Stimulated activated CD8-positive, alpha-beta memory T cell treated with anti-CD3 and anti-CD28 coated beads, Interleukin-15, amount 100 ng/mL, for 48 hours (primary cell): ENCODE measurements at places on chromosomes 4 and X.

GRCh38 chrX:77342004-77342403 lies 105.2 kb upstream of the FGF16 start:
- DNase-seq, result no peak

DNA sequence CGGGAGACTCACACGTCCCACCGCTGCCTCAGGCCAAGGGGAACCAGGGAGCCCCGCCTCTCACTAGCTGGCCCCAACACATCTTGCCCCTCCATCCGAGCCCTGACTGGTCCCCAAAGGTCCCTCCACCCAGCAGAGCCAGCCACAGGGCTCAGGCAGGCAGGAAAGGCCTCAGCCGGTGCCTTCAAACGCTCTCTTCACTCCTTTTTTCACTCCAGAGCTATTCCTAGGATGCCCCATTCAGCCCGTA lies 1.5 kb upstream of the ARHGAP4 start:
- no peak for DNase-seq

GRCh38 chr4:150462743-150463142 lies 119.2 kb upstream of the MAB21L2 start:
- no peak for DNase-seq

- no peak for DNase-seq
Observed at GRCh38 chr4:3397128-3397527, 44.6 kb upstream of the HGFAC start.

- DNase-seq, result no peak
Observed at GRCh38 chr4:24971192-24971591, 58.4 kb upstream of the CCDC149 start.

DNA sequence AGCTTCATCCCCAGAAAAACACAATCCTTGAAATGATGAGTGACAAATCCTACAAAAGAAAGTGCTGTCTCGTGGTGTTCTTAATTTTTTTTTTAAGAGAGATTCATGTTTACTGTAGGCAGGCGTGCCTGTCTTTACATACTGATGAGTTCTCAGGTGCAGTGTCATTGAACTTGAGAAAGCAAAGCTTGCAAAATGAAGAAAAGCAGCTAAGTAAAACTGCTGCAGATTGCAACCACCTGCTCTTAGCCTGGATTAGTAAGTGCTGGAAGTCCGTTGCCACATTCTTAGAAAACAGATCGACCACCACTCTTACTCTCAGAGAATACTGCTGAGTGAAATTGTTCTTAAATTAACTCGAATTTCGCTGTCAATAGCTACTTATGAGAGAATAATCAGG lies 854.6 kb downstream of the TRIML1 start:
- no peak for DNase-seq

DNA sequence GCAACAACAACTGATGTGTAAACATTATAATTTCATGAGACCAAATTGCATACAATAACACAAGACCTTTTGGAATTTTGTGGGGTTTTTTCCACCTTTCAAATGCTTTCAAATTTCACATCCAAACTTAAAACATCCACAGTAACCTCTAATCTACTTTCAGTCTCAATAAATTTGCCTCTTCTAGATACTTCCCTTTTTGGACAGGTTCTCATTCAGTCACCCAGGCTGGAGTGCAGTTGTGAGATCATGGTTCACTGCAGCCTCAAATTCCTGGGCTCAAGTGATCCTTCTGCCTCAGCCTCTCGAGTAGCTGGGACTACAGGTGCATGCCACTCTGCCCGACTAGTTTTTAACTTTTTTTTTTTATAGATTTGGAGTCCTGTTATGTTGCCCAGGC lies 556.6 kb downstream of the NLGN4X start:
- DNase-seq, result no peak

DNA sequence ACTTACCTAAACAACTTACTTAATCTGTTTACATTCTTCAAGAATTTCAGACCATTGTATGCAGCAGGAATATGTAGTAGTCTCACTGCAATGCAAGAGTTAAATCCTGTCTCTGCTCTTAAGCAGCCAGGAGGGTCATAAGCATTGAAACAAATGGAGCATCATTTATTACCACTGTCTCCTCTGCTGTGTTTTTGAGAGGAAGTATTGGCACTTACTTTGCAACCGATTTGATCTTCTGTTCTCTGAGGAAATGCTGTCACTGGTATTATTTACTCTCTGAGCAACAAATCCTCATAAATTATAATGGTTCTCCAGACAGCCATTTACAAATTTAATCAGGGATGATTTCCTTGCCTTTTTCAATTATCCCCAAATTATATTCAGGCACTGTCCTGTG lies 1367.1 kb downstream of the STIM2 start:
- no peak for DNase-seq

- DNase-seq, result no peak
Observed at GRCh38 chr4:136136601-136137000, 1395.7 kb downstream of the PCDH18 start.

DNA sequence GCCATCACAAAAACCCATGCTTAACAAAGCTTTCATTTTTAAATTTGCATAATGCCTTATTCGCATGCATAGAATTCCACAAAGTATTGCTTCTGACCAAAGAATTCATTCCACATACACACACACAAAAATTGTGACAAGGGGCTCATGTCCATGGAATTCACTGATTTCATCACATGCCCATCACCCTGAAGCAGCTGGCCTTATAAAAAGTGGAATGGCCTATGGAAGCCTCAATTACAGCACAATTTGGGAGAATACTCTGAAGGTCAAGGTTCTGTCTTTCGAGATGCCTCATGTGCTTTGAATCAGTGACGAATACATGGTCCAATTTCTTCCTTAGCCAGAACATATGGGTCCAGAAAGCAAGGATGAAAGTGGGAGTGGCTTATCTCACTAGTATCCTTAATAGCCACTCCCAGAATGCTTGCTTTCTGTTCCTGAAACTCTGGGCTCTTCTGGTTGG lies 165.7 kb downstream of the KDR start:
- DNase-seq, result no peak

- no peak for DNase-seq
Observed at GRCh38 chrX:151570561-151570960, 7.1 kb downstream of the PASD1 start.

- no peak for DNase-seq
Observed at GRCh38 chr4:2924286-2924685, 38.9 kb downstream of the NOP14 start.

DNA sequence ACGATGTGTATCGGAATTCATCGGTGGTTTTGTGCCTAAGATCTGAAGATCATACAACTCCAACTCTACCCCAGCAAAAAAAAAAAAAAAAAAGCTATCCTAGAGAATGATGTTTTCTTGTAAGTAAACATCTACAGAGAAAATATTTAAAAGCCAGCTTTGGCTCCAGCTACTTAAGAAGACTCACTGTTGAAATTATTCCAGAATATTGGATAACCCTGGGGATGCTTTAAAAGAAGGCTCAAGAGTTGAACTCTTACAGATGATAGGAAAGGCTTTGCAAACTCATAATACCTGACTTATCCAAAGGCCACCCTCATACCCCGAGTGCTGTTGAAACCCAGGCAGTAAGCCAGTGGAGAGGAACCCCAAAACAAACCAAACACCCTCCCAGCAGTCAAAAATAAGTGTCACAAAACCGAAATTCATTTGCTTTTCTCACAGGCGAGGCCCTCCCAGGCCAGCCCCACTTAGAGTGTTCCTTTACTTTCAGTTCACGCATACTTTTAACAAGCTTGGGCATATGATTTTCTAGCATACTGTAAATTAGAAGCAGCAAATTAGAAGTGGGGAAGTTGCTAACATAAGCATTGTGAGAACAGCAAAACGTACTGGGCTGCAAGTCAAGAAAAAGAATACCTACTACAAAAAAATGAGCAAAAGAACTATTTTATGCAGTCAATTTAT lies 2.7 kb upstream of the AMELX start:
- DNase-seq, result no peak

DNA sequence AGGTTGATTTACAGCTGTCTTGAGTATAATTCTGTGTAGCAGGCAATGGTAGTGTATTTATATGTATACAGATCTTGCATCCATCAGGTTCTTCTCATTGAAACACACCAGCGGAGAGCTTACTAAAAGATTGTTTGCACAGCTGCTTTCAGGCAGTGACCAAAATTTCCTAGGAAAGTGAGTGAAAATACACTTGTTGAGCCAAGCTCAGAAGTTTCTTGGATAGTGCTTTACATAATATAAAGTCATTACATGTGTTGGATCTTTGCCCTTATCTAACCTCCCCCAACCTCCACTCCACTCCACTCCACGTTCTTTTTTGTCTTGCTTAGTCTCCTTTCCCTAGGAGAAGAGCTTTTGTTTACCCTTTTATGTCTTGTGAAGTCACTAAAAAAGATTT lies 34.1 kb downstream of the CNKSR2 start:
- DNase-seq, result no peak

DNA sequence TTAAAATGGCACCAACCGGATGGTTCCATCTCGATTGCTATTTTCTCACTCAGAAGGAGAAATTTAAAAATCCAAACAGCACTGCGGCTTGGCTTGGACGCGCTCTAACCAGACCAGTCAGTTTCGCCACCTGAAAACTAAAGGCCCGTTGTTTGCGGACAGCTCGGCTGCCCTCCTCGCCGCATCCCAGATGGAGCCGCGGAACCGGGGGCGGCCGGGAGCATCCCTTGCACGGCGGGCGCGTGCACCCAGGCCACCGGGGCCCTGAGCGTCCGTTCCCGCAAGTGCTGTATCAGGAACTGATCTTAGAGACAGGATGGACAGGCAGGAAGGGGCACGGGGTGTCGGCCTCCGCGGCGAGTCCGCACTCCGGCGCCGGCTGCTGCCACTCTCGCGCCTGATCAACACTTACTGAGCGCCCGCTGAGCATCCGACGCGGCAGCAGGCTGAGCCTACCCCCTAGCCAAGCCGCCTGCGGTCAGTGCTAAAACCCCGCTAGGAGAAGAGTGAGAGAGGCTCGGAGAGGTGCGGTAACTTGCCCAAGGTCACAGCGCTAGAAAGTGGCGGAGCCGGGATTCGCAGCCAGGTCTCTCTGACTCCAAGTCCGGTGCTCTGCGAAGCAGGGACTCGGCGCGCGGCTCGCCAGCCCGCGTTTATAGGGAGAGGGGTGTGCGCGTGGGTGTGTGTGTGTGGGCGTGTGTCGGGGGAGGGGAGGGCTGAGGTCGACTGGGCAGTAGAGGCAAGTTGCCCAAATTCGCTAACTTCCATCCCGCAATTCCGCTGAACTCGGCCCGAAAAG lies at the start of gene CITED1:
TSS of gene CITED1 (minus strand) at position 629 of the 799 bp plus-strand sequence. CDS start 3,045 bp downstream, outside the sequence.
- DNase-seq, result no peak

- no peak for DNase-seq
Observed at GRCh38 chr4:138256608-138257007, 14.5 kb upstream of the SLC7A11 start.

- no peak for DNase-seq
Observed at GRCh38 chr4:105510245-105510644, 36.4 kb upstream of the PPA2 start.

DNA sequence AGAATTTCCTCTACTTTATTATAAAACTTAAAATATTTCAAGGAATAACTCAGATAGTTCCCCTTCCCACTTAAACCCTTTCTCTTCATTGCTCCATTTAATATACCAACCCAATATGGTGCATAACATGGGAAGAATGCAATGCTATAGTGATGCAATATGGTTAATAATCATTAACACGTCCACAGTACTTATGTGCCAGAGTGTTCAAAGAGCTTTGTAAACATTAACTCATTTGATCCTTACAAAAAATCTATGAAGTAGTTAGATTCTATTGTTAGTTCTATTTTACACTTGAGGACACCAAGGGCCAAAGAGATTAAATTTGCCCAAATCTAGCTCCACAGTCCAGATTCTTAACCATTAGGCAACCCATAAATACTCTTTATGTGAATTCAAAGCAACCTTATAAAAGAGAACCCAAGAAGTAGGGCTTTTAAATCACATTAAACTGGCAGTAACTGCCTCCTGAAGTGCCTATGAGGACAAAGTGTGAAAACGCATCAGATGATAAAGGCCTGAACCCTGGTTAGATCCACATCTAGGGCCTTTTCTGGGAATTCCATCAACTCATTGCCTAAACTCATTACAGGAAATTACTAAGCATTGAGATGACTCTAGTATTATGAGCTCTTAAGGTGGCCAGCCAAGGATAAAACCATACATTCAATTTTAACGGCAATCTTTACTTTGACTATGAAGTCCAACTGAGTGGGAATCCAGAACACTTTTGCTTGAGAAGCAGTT lies 94.3 kb downstream of the AREG start:
- no peak for DNase-seq

DNA sequence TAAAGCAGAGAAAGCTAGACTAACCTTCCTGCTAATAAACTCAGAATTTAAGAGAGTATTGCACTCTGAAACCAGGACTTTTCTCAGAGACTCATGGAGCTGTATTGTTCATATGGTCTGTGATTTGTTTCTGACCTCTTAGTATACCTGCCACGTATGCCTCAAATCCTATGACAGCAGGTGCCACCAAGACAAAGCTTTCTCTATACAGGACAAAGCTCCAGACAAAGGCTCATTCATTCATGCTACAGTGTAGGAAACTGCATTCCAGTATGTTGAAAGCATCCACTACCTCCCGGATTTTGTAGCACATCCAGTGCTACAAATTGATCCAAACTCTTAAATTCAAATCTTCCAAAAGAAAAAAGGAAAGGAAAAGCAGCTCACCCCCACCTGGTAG lies 178.3 kb downstream of the CHIC2 start:
- no peak for DNase-seq

GRCh38 chr4:107599841-107600240 lies 120.2 kb downstream of the PAPSS1 start:
- no peak for DNase-seq

DNA sequence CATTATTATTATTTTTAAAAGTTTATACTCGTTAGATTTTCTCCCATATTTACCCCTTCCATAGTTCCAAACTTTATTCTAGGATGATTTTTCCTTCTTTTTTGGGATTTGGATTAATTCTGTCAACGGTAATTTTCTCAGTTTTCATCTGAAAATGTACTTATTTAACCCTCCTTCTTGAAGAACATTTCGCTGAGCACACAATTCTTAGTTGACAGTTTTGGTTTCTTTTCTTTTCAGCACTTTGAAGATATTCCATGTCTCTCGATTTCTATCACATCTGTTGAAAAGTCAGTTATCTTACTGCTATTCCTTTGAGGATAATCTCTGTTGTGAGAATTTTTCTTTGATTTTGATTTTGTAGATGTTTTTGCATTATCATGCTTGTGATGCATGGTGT lies 85.2 kb downstream of the SCLT1 start:
- DNase-seq, result no peak

DNA sequence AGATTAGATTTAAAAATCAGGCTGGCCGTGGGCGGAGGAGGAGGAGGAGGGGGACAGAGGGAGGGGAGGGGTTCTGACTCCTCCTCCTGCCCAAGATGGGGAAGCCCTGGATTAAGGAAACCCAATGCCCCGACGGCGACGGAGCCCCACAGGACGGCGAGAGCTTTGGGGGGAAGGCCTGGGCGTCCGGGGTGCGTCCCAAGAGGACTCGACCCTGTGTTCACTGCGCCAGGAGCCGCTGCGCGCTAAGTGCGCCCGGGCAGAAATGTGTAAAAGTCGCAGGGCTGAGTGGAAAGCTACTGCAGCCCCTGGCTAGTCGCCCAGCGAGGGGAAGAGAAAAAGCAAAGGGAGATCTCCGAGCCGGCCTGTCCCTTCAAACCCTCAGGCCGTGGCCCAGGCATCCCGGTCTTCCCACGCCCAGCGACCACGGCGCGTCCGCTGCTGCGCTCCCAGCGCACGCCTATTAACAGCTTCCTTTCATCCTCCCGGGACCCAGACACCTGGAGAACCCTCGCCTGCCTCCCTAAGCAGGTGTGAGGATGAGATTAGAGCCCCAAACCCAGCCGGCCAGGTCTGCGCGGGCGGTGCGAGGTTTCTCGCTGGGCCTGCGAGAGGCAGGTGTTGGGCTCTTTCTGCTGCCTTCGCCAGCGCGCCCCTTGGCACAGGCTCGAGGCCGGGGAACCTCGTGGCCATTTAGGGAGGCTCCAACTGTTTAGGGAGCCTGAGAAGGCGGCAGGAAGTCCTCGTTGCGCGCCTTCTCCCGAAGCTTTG lies 1.4 kb upstream of the RPS6KA3 start:
- DNase-seq, result no peak

GRCh38 chr4:116899561-116899960 lies 185.8 kb downstream of the TRAM1L1 start:
- DNase-seq, result no peak
